ENCODE measurements at places on chromosomes 7 and 10.

- DNase-seq = no peak
These were observed 5.9 kb downstream of the MGMT start for GRCh38 chr10:129472696-129473555.

- peak; percentile 96 for DNase-seq
These were observed 26.5 kb downstream of the NUB1 start for GRCh38 chr7:151368136-151368571.

- DNase-seq = no peak
These were observed 1.5 kb downstream of the NUDCD3 start for GRCh38 chr7:44488955-44489354.

GRCh38 chr10:34091635-34092195 lies 723.4 kb downstream of the PARD3 start:
- DNase-seq = no peak

GRCh38 chr10:92131275-92131820 lies 159.5 kb downstream of the CPEB3 start:
- DNase-seq = no peak

GRCh38 chr7:151794508-151795167 lies 82.3 kb downstream of the PRKAG2 start:
- DNase-seq = no peak

- peak; percentile 58 for DNase-seq
These were observed 38.4 kb downstream of the ANK3 start for GRCh38 chr10:60351191-60351853.

- no peak for DNase-seq
These were observed 1.9 kb downstream of the TBXAS1 start for GRCh38 chr7:139830782-139831501.

DNA sequence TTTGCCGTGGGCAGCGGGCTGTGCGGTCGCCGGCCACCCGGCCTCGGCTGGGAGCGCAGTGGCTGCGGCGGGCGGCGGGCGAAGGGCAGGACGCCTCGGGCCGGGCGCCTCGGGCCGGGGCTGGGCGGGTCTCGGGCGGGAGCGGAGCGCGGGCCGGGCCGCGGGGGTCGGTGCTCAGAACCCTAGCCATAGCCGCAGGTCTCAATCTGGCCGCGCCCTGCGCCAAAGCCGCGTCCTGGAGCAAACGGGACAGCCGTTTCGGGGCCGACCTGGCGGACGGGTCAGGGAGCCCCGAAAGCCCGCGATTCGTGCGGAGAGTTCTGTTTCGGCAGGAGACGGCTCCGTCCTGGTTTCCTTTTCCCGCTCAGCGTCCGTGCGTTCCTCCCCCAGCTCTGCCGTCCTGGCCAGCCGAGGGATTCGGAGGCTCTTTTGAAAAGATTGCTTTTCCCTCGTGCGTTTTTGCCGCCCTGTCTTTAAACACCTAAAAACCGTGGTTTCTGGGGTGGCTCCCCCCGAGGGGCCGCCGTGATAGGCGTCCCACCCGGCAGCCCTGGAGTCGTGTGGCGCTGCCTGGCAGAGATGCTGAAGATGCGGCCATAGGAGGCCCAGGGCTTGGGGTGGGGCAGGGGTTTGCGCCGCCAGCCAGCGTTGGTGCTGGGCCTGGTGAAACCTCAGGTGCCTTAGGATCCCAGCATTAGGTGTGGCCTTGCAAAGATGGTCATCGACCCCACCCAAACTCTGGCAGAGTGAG lies 727 bp downstream of the RET start:
- no peak for DNase-seq

- DNase-seq = no peak
These were observed 1.3 kb downstream of the EGR2 start for GRCh38 chr10:62814756-62815380.

DNA sequence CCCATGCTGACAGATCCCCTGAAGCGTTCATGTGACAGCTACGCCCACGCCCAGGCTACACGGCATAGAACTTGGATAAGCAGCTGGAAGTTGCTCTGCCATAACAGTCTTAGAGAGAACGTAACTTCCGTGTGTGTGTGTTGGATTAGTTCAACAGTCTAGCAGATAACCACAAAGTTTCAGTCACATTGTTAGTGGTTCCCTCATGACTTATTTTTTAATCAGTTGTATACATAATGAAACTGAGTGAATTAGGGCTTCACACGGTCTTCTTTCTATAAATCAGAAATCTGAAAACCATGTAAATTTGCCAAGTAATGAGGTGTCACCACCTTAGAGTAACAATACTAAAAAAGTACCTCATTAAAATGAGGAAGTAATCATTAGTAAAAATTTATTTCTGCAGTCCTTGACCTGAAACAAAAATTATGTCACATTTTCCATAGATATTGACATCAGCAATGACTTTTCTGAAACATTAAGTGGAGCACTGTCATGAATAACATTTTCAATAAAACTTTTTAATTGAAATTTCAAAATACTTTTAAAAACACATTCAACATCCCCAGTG lies 21.7 kb upstream of the MACC1 start:
- DNase-seq = peak; percentile 47

- no peak for DNase-seq
These were observed 64.5 kb upstream of the CACNA2D1 start for GRCh38 chr7:82507976-82508677.

- no peak for DNase-seq
These were observed 61.0 kb upstream of the MKI67 start for GRCh38 chr10:128186959-128187787.

DNA sequence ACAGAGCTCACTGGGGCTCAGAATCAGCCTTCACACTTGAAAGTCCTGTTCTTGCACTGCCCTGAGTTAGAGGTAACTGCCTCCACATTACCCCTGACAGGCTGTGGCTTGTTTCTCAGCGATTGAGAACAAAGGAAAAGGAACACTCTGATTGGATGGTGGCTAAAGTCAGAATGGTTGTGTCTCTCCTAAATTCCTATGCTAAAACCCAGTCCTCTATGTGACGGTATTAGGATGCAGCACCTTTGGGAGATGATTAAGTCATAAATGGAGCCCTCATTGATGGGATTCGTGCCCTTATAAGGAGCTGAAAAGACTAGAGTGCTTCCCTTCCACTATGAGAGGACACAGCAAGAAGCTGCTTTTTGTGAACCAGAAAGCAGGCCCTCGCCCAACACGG lies 38.9 kb upstream of the DGKI start:
- no peak for DNase-seq

- DNase-seq = peak; percentile 44
These were observed 32.0 kb downstream of the SND1 start for GRCh38 chr7:127683776-127684681.

- no peak for DNase-seq
These were observed 22.6 kb downstream of the ENKUR start for GRCh38 chr10:24993237-24993958.

DNA sequence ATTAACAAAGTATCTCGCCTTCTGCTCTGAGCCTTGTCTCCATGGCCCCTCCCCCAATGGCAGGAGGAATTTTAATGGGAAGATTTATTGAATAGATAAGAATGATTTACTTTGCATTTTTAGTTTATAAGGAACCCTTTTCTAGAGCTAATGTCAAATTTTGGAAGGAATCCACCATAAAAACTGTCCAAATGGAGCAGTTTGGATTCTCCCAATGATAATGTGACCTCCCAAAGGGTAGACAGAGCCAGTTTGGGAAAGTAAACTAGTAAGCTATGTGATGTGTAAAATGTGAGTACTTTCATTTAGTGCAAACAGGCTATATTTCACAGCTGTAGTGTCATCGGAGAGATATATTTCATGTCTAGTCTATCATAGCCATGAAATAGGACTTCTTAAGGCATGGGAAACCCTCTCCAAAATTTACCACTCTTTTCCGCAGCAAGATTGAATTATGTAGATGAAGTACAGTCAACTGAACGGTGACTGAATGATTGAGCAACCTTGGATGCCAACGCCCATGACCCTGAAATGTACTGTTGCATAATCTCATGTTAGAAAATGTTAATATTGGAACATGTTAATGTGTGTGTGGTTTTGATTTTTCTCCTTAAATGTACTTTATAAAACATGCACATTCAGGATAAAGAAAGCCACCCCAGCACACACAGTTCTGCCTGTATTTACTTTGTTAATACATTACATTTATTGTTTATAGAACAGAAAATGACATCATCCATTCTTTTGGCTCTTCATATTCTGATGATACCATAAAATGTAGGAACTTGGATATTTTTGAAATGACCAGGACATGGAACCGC lies 140.6 kb downstream of the NRP1 start:
- no peak for DNase-seq

DNA sequence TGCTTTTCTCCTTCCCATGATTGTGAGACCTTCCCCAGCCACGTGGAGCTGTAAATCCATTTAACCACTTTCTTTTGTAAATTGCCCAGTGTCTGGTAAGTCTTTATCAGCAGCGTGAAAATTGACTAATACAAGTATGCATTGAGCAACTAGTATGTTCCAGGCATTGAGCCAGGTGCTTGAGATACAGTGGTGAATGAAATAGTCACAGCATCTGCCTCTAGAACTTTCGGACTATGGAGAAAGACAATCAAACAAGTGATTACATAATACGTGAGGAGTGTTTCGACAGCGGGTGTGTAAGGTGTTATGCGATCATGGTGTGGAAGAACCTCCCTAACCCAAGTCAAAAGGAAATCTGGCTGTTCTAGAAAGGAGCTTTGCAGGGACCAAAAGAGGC lies 21.6 kb upstream of the NUP205 start:
- DNase-seq = no peak

- no peak for DNase-seq
These were observed 1.9 kb upstream of the HSPA12A start for GRCh38 chr10:116744163-116744753.

- no peak for DNase-seq
These were observed 53.6 kb upstream of the AGR3 start for GRCh38 chr7:16935341-16935735.

DNA sequence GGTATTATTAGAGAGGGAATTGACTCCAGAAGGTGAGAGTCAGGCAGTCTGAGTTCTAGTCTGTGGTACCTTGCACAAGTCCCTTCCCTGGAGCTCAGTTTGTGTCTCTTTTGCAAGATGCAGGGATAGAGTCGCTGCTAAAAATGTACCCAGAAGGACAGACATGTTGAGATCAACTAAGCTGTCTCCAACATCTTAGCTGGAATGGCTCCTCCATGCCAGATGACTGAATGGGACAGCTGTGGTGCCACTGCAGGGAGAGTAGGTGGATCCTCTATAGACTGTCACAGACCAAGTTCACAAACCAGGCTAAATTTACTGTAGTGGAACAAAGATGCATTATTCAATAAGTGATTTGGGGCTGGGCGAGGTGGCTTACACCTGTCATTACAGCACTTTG lies 120.1 kb downstream of the NEURL1 start:
- no peak for DNase-seq

- DNase-seq = no peak
These were observed 998.1 kb downstream of the LRMDA start for GRCh38 chr10:76429368-76430060.

Measured in NAMALWA (cell line).